KG1 (cell line): ENCODE measurements at places on chromosomes 7 and 10.

DNA sequence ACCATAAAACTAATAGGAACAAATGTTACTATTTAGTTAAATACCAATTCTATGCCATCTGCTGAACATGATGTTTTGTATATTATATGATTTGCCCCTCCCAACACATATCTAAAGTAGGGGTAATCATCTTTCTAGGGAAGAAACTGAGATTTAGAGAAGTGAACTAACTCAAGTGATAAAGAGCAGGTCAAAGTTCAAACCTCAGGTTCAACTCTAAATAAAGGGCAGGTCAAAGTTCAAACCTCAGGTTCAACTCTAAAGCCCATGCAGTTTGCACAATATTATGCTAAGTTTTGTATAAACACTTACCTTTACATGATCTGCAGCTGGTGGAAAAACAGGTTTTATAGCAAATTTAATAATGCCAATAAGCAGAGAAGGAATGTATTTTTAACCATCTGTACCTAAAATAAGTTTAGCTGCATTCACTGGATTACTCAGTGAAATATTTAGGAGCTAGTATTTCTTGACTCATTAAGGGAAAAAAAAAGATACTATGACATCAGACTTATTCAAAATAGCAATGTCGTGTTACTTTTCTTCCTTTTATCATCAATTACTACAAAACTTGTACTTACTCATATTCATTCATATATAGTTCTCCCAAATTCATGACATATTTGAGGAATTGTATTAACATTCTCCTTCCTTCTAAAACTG is 1194.3 kb upstream of the CELF2 start:
- DNase-seq = no peak

- DNase-seq = no peak
Observed at GRCh38 chr7:7698930-7699329, 19.5 kb downstream of the RPA3 start.

- DNase-seq = no peak
Observed at GRCh38 chr10:120145107-120145506, 252.6 kb downstream of the SEC23IP start.

DNA sequence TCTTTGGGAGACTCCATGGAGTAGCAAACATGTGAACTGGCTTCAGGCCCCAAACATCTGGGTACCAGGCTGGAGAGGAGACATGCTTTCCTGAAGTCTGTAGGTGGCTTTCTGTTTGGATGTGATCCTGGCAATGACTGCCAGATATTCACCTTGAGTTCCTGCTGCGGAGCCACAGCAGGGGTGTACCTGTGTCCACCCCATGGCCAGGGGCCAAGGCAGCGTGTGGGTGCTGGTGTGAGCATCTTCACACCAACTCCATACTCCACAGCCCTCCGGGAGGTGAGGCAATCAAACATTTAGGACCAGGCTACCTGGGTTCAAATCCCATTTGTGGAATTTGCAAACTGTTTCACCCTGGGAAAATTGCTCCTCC is 113.0 kb downstream of the ADCY1 start:
- no peak for DNase-seq

- no peak for DNase-seq
Observed at GRCh38 chr7:158281441-158281840, 306.2 kb downstream of the PTPRN2 start.

DNA sequence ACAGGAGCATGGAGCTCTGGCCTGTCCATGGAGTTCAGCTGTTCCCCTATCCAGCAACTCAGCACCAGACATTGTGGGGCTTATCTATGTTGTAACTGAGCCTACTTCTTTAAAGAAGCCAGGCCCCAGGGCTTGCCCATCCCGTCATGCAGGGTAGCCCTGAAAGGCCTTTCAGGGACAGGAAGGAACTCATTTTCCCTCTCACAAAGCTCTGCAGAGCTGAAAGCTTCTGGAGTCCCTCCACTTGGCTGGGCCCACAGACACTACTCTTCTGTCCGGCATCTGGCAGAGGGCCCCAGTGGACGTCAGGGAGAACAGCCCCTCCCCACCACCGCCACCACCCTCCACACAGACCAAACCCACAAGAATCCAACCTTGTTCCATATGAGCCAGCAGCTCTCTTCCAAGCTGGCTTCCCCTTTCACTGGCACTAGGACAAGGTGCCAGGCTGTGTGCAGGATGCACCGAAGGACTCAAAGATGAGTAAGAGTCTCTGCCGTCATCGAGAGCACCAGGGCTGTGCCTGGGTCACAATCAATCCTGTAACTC is 33.1 kb downstream of the DENND2A start:
- DNase-seq = no peak

DNA sequence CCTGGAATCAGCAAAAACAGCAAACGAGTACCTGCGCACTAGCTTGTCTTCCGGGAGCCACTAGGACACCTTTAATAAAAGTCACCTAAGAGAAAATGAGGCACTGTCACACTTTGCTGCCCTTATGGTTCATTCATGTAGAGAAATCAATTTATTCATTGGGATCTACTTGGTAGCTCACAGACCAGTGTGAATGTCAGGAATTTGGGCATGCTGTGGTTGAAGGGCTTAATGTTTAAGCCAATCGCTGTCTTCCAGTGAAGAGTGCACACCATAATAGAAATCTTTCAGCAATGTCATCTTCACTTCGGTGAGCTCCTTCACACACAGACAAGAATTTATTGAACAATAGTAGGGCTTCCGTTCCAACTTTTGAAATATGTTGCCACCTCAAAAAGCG is 65.1 kb downstream of the MARCHF5 start:
- DNase-seq = no peak

GRCh38 chr7:506921-507622 is 12.6 kb downstream of the PDGFA start:
- no peak for DNase-seq

DNA sequence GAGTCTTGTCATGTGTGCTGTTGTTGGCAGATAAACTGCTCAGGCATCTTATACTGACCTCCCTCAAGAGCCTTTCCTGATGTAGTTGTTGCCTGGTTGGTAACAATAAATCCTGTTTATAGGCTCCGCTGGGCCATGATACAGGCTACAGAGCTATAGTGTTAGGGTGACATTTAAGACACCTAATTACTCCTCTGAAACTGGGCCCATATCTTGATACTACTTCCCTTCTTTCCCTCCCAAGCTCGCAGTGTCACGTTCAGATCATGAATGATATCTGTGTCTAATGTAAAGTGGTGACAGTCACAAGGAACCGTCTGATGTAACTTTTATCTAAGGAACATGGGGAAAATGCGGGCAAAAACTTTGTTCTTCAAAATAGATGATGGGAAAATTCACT is 35.4 kb downstream of the CROT start:
- DNase-seq = no peak

DNA sequence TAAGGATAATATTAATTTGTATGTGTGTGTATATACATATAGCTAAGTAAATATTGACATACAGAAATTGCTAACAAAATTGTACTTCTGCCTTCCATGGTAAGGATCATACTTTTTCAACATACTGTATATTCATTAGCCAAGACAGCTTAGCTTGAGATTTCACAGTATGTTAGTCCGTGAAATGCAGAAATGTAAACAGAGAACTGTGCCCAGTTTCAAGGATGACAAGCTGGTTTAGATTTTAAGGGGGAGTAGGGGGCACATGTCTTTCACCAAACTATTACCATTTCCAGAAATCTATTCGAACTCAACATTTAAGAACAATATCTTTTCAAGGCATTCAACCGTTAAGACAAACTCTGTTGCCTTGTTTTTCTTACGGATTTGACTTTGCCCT is 182.2 kb downstream of the SORCS1 start:
- no peak for DNase-seq

- DNase-seq = no peak
Observed at GRCh38 chr7:24475166-24475961, 97.9 kb upstream of the PALS2 start.

DNA sequence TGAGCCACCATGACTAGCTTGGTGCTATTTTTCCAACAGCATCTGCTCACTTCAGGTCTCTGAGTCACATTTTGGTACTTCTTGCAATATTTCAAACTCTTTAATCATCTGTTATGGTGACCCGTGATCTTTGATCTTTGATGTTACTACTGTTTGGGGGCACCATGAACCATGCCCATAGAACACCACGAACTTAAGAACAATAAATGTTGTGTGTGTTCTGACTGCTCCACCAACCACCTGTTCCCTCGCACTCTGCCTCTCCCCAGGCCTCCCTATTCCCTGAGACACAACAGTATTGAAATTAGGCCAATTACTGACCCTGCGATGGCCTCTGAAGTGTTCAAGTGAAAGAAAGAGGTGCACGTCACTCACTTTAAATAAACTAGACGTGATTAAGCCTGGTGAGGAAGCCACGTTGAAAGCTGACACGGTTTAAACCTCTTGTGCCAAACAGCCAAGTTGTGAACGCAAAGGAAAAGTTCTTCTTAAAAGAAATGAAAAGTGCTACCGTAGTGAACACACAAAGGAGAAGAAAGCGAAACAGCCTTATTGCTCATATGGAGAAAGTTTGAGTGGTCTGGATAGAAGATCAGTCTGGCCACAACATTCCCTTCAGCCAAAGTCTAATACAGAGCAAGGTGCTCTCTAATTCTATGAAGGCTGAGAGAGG is 27.2 kb upstream of the ATP6V0A4 start:
- no peak for DNase-seq

DNA sequence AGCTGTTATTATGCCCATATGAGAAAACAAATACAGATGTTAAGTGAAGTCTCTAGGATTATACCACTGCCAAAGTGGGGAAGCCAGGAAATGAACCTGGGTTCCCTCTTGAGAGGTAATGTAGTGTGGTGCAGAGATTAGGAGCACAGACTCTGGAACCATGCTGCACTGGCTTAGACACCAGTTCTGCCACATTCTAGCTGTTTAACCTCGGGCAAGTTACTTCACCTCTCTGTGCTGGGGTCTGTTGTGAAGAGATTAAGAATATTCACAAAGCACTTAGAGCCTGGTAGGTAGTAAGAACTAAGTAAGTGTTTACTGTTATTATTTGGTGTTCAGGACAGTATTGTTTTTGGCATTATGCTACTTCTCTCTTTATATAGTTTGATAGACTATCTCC is 41.9 kb downstream of the PDE6C start:
- no peak for DNase-seq

GRCh38 chr7:98531717-98532116 is 85.4 kb upstream of the NPTX2 start:
- DNase-seq = no peak

GRCh38 chr7:139714163-139714901 is 63.5 kb downstream of the HIPK2 start:
- no peak for DNase-seq

- no peak for DNase-seq
Observed at GRCh38 chr10:34228066-34228465, 587.0 kb downstream of the PARD3 start.

- DNase-seq = no peak
Observed at GRCh38 chr10:60367431-60367830, 22.2 kb downstream of the ANK3 start.

DNA sequence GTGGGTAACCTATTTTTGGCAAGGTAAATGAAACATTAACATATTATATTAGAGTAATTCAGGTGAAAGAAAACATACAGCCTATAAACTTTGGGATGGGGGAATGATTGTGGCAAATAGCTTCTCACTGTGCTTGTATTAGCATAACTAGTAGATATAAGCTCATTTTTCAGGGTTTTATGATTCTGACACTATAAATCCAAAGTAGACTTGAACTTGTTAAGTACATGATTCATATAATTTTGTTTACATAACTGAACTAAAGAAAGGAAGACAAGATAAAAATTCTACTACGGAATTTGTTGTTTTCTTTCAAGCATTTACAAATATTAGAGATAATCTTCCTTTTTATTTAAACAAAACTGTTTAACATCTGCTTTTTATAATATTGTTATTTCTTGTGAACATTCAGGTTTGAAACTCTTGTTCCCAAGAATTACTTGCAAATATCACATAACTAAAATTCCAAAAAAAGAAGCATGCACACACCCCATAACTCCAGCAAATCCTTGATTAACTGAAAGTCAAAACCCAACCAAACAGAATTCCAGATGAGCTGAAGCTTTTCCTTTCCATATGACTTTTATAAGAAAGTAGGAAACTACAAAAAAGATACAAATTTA is 142.3 kb downstream of the JAZF1 start:
- DNase-seq = no peak

GRCh38 chr10:120971671-120972070 is 120.5 kb downstream of the WDR11 start:
- DNase-seq = no peak

- DNase-seq = no peak
Observed at GRCh38 chr10:3051692-3052091, 15.7 kb upstream of the PFKP start.

DNA sequence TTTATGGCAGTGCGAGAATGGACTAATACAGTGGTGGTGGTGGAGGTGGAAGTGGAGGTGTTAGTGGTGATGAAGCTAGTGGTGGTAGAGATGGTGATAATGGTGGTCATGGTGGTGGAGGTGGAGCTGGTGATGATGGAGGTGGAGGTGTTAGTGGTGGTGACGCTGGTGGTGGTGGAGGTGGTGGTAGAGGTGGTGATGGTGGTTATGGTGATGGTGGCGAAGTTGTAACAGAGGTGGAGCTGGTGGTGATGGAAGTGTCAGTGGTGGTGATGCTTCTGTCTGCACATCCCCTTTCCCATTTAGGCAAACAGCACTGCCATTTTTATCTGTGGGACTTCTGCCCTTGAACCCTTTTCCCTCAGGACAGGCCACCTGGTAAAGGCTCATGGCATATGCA is 7.4 kb upstream of the PTPRN2 start:
- DNase-seq = no peak

DNA sequence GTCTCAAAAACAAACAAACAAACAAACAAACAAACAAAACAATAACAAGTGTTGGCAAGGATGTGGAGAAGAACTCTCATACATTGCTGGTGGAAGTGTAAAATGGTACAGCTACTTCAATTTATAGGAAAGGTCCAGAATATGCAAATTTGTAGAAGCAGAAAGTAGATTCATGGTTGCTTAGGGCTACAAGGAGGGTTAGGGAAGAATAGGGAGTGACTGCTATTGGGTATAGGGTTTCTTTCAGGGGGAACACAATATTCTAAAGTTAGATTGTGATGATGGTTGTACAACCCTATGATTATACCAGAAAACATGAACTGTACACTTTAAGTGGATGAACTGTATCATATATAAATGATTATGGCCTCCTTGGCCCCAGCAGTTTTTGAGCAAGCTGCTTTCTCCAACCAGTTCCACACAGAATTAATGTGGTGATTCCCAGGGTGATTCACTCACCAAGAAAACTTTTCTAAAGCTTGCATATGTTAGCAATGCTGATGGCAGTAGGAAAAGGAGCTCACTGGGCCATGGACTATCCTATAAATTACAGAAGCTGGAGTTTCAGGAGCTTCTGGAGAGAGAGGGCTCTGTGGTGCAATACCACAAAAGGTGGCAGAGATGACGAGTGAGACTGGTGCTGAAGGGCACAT is 52.8 kb upstream of the KCNIP2 start:
- DNase-seq = no peak

DNA sequence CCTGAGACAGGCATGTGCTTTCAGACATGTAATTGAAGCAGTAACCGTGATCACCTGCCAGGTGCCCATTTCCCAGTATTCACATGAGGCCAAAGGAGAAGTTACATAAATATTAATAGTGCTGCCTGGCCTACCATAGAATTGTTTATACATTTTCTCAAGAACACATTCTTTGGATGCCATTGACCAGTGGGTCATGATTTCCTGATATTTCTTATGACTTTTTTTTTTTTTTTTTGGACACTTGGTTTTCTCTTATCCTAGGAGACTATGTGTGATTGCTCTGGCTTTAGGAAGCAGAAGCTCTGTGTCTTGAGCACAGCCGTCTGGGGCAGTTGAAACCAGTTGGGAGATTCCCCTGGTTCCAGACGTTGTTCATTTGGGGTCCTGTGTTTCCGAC is 143.9 kb upstream of the NPS start:
- DNase-seq = no peak

- DNase-seq = no peak
Observed at GRCh38 chr10:21499701-21500577, 25.5 kb downstream of the SKIDA1 start.

GRCh38 chr7:22864301-22864700 is 41.7 kb upstream of the TOMM7 start:
- no peak for DNase-seq
